CD4-positive, alpha-beta T cell (primary cell): ENCODE measurements at places on chromosomes 2 and 18.

- DNase-seq, result no peak
These were observed 65.7 kb downstream of the MCFD2 start for GRCh38 chr2:46849721-46850556.

GRCh38 chr18:79850731-79851130 lies 53.0 kb downstream of the KCNG2 start:
- no peak for DNase-seq

- DNase-seq, result peak; percentile 47
These were observed 128.6 kb upstream of the NYAP2 start for GRCh38 chr2:225270861-225271260.

DNA sequence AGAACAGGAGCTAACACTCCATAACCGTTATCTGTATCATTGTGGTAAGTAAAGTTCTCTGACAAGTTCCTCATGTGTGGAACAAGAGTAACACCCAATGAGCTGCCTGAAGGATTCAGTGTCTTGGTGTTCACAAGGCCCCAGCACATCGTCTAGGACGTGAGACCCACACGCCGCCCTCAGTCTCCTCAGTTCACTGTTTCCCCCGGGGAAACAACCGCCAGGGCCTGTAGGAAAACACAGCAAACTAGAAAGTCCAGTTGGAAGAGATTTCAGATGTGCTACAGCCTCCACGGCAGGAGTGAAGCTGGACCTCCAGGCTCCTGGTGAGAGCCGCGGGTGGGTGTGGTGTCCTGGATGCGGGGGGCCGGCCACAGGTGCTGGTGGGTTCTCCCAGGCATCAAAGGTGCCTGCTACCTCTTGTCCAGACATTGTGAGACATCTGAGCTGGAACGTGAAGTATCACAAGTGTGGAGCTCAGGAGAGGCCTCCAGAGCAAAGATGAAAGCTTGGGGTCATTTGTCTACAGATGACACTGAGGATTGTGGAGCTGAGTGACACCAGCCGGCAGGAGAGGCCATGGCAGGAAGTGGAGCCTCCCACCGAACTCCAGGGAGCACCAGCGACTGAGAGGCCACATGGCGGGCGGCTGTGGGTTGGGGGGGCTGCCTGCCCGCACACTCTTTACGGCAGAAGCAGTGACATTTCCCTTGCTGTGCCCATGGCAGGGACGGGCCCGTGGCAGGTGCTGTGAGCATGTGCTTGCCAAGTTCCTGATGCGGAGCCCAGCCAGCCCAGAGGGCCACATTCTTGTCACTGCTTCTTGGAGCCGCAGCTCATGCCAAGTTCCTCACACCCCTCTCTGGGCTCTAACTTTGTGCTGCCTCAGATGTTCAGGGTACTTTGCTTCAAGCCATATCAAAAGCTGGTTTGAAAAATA lies 131.2 kb downstream of the TMEM18 start:
- no peak for DNase-seq

GRCh38 chr2:142880279-142880678 lies 2.8 kb downstream of the KYNU start:
- DNase-seq, result no peak

DNA sequence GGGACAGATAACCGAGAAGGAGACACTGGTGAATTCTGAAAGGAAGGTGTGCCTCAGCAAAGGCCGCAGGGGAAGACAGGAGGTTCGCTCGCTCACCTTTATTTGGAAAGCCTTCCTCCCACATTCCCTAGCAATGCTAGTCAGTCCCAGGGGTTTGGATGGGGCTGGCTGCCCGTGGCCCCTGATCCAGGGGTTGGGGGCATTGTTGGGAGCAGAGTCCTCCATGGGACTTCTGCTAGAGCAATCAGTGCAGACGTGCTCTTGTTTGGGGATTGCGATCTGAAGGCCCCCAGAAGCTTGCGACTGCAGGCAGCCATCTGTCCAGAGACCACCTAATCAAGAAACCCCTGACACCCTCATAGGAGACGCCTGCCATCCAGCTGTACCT lies 6.0 kb upstream of the CYP27C1 start:
- DNase-seq, result no peak

GRCh38 chr18:44885507-44885906 lies 204.8 kb downstream of the SETBP1 start:
- no peak for DNase-seq

- no peak for DNase-seq
These were observed 137.5 kb downstream of the INO80D start for GRCh38 chr2:205948496-205948837.

GRCh38 chr2:165634282-165634681 lies 159.8 kb downstream of the GALNT3 start:
- no peak for DNase-seq

DNA sequence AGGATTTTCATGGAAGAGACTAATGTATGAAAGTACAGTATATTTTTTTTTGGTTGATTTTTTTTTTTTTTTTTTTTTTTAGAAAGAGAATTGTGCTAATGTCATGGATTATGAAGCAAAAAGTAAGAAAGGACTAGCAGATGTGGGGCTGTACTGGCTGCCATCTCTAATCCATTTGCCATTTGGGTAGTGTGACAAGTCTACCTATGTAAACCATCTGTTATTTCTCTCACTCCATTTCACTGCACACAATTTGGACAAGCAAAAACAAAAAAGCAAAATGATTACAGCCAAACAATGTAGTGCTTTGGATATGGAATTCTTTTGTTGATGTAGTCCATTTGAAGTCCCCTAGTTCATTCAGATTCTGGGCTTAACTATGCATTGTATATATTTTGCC lies 1355.4 kb downstream of the LRP1B start:
- no peak for DNase-seq

DNA sequence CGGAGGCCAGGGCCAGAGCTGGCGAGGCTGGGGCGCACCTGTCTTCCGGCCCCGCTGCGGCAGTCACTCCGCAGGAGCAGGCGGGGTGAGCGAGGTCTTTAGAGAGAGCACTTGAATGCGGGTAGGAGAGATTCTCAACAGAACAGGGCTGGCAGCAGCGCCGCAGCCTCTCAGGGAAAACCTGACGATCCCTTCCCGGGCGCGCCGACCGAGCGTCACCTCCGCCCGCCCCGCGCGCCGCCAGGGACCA lies 526 bp downstream of the PRKRA start:
- peak; percentile 78 for DNase-seq

DNA sequence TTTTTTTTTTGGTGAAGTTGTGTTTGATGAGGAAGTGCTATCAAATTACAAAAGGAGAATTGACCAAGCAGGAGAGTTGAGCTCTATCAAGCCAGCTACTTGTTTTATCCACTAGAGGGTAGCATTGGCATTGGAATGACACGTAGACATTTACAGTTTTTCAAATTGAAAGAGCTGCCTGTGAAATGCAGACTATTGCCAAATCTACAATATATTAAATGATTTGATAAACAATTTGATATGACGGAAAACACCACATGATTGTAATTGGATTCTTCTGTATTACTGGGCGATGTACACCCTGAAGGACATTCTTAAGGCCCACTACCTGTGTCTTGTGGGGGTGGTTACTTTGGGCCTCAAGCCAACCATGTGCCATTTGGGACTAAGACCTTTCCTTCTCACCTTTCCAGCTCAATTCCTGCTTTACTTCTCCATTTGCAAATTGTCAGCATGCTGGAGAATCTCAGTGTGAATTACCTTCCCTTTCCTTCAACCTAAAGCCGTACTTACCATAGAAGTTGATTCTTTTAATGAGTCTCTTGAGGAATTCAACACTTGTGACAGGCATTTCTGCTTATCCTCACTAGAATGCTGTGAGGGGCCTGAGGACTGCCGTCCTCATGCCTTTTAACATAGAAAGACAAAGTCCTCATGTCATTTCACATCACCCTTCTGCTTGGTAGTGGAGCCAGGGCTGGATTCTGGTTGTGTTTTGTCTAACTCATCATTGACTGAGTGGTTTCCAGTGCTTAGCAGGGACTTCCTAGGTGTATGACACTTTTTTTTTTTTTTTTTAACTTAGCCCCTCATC lies 134.8 kb upstream of the THUMPD2 start:
- DNase-seq, result no peak

DNA sequence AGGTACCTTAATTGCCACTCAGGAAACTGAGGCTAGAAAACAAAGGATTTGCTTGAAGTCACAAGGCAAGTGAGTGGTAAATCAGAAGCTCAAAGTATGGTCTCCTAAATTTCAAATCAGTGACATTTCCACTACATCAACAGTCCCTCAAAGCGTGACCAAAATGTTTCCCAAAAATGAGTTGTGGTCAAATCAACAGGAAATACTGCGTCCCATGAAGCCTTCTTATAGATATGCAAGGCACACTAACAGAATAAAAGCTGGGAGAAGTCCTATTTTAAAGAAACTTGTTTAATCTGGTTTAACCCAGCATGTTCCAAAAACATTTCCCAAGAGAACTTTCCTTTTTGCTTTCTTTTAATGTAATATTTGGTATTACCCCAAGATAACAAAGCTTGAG lies 249.4 kb downstream of the EXOC6B start:
- DNase-seq, result no peak

DNA sequence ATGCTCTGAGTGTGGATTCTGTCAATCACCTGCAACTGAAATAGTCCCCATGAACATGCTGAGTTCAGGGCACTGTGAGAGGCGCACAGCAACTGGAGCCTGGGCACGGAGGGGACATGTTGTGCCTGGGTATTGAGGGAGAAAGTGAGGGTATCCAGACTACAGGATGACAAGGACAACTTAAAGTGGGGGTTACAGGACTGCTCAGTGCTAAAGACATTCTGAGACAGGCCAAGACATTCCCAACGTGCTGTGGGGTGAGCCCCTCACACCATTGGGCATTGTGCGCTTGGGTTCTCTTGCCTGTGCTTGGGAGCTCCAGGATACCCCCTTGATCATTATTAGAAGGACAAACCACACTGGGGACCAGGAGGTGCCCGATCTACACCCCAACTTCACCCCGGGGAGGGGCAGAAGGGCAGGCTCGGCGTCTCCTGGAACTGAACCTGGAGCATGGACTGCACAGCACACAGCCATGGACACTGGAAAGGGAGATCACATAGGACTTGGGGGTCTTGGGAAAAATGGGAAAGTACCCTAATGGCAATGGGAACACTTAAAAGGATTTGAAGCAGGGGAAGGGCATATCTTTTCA lies 72.5 kb upstream of the HDAC4 start:
- no peak for DNase-seq

DNA sequence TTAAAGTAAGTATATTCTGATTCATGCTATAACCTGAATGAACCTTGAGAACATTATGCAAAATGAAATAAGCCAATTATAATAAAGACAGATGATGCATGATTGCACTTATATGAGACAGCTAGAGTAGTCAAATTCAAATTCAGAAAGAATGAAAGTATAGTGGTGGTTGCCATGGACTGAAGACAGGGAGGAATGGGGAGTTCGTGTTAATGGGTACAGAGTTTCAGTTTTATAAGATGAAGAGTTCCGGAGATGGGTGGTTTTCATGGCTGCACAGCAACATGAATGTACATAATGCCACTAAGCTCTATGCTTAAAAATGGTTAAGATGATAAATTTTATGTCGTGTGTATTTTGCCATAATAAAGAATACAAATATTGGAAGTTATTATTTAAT lies 751.2 kb downstream of the TSN start:
- DNase-seq, result no peak

GRCh38 chr2:64876137-64876647 lies 113.0 kb upstream of the SLC1A4 start:
- DNase-seq, result no peak
